ENCODE measurements at places on chromosomes 3 and 15.

DNA sequence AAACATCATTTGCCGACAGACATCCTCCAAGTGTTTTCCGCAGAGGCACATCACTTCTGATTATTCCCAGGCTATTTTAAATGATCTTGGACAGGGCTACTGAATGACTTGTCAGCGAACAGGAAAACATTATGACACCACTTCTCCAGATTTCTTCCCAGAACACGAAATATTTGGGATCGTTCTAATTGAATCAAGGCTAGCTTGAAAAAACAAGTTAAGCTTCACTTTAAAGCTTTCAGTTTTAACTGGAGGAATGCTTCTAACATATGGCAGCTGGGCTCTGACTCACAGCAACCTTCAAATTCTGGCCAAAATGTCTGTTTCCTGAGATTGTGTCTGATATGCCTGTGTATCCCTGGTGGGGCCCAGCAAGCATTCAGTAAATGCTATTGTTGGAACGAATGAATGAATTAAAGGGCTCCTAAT lies 127.0 kb upstream of the ICE2 start:
- peak; percentile 39 for DNase-seq

GRCh38 chr3:187822402-187822801 lies 77.1 kb upstream of the BCL6 start:
- DNase-seq, result no peak

DNA sequence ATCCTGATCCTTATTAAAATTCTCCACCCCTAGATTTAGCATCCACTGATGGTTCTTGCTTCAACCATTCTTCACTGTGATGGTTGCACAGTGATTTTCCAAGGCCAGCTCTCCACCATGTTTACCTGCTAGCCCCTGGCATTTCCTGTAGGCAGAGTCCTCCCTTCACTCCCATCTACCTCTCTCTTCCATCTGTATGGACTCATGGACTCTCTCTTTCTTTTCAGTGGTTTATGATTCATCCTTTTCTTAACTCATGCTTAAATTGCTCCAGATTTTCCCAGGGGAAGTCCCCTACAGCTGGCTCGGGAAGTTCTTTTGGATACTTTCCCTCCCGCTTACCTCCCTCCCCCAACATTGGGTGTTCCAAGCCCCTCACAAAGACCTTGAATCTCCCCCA lies 18.7 kb downstream of the TGM4 start:
- DNase-seq, result peak; percentile 86

DNA sequence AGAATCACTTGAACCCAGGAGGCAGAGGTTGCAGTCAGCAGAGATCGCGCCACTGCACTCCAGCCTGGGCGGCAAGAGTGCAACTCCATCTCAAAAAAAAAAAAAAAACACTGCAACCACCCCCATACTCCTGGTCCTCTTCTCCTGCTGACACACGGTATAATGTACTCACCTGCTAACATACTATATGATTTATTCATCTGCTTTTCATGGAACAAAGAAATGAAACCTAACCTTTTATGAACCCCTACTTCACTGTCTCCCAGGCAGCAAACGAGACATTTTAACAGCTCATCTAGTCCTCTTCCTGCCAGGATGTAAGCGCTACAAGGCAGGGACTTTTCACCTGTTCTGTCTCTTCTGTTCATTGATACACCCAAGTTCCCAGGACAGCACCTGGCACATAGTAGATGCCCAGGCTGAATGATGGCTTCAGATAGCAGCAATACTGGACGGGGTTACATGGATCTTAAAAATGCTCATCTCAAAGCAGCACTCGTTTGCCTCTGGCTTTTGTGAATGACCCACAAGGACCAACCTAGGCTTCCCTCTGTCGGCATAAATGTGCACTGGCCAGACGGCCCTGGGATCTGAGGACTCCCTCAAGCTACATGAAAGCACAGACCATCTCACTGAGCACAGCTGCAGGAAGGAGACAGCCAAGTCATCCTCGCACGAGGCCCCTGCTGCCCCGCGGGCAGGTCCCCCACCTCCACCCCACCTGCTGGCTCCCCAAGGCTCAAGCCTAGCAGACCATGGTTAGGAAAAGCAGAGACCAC lies 20.3 kb downstream of the XXYLT1 start:
- no peak for DNase-seq

DNA sequence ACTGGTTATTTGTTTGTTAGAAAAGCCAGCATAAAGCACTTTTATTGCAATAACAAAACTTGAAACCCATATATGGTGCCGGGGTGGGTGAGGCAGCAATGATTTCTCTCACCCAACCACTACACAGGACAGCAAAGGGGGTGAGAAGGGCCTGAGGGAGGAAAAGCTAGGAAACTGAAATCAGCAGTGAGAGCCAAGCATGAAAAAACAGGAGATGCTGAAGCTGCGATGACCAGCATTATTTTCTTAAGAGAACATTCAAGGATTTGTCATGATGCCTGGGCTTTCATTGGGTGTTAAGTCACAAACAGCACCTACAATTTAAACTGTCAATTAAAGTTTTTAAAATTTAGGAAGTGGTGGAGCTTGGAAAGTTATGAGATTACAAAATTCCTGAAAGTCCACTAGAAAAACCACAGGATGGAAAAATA lies 11.9 kb upstream of the TM4SF4 start:
- no peak for DNase-seq

DNA sequence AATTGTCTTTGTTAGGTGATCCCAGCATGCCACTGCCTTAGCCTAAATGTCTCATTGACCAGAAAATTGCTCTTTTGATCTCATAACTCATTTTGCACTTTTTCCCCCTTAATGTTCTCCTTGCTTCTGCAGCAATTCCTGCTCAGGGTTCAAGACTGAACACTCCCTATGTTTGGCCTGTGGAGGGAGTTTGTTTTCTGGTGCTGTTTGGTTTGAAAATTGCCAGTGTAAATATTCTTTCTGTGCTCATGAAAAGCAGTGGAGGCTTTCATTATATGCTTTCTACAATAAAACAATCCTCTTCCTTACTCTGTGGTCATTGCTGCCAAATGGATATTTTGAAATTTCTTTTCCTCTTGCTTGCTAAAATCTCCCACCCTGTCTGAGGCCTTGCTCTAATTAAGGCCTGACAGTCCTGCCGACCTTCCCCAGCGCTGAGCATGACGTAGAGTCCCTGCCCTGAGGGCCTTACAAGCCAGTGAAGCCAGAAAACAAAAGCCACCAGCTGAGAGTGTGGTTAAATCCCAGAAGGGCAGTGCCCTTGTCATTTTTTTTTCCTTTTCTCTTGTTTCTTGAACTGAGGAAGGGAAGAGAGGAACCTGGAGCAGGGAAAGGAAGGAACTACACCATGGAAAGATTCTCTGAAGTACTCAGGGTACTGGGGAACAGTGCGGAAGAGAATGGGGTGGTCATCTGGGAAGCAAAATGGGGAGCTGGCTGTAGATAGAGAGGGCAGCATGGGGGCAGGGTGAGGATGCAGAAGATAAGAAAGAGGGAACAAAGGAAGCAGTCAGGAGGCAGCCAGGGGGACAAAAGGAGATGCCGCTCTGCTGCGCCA lies 24.8 kb downstream of the ZBTB38 start:
- DNase-seq, result no peak

DNA sequence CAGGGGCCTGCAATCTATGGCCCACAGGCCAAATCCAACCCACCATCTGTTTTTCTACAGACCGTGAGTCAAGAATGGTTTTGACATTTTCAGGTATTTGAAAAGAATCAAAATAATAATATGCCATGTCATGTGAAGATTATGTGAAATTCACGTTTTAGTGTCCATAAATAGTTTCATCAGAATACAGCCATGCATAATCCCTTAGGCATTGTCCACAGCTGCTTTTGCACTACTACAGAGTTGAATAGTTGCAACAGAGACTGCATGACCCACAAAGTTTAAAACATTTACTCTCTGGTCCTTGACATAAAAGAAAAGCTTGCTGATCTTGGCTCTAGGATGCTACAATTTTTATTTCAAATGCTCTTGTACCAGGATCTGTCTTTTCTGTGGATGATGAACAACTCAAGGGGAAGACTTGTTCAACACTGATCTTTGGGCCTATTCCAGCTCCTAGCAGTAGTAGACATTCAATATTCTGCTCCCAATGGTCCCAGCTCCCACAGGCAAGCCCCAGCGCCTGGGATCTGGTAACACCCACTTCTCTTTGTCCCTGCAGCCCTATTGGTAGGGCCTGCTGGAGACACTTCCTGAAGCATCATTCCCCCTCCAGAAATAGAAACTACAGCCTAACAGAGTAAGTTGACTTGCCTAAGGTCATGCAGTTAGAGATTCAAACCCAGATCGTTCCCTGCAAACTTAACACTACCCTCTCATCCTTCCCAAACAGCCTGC lies 76.9 kb downstream of the MRPL46 start:
- no peak for DNase-seq

GRCh38 chr3:124529826-124530571 lies 200.3 kb upstream of the UMPS start:
- peak; percentile 88 for DNase-seq

DNA sequence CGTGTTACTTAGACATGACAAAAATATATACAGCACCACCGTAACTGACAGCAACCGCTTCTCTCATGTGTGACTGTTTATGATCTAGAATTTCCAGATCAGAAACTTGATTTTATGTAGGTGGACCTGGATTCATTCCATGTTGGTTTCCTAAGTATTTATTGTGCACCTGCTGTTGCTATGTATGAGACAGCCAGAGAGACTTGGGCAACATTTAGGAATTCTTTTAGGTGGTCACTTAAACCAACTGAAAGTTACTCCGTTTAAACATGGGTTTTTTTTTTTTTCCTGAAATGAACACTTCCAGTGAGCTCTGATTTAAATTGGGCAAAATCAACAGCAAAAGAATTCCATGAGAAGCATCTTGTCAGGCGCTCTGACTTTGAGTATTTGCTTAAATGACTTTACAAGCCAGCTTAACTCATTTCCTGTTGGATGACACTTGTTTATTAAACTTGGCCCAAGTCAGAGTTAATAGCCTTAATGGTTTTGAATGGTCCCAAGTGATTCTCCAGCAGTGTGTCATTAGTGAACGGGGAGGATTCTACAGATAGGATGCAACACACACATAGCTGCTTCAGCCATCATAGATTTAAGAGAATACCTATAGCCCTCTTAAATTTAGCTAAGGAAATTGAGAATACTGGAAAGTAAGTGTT lies 31.8 kb downstream of the MITF start:
- peak; percentile 64 for DNase-seq

GRCh38 chr3:191889756-191890155 lies 428.8 kb downstream of the PYDC2 start:
- no peak for DNase-seq

GRCh38 chr3:167777356-167777755 lies 41.8 kb downstream of the SERPINI1 start:
- DNase-seq, result no peak

- DNase-seq, result no peak
These were observed 217.5 kb downstream of the CHL1 start for GRCh38 chr3:414063-414462.

GRCh38 chr15:64634576-64635498 lies 140.6 kb downstream of the RBPMS2 start:
- peak; percentile 44 for DNase-seq

DNA sequence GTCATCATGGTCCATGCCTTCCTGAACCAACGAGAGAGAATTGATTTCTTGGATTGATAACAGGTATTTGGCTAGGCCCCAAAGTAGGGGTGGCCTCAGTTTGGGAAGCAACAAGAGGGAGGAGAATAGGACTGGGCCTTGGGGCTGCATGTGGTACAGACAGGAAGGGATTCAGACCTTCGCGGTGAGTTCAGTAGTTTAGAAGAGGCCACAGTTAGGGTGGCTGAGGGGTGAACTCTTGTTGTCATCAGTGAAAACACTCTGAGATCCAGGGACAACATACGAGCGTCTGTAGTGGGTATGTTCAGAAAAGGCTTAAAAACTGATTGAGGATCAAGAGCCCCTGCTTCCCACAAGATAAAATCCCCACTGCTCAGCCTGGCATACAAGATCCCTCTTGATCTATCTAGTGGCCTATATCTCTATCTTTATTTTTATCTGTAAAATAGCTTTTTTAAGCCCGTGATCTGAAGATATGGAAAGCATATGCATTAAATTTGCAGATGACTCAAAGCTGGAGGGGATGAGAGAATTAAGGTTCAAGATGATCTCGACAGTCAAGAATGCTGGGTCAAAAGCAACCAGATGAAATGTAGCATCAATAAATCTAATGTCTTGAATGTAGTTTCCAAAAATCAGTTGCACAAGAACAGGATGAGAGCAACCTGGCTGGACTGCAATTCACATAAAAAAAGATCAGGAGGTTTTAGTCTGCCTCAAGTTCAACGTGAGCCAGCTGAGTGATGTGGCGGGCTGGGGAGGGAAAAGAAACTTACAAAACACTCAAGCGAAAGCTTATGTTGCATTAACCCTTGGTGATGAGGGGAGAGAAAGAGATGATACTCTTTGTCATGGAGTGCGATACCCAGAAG lies 221.1 kb upstream of the TLE3 start:
- DNase-seq, result peak; percentile 10

DNA sequence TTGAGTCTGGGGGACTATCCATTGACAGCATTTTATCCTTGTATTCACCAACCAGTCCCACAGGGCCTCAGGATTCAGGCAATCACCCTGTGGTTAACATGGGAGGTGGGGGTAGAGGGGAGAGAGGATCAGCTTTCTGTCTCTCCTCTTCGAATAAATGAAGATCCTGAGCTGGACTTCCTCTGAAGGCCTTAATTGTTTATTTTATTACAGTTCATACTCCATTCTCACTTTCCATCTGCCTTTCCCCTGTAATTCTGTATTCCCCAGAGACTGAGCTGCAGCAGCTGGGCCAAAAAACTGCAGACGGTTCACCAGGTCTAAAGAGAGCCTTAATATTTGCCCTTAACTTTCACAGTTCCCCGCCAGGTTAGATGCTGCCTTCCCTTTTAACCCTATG lies 11.9 kb downstream of the TAGLN3 start:
- no peak for DNase-seq

DNA sequence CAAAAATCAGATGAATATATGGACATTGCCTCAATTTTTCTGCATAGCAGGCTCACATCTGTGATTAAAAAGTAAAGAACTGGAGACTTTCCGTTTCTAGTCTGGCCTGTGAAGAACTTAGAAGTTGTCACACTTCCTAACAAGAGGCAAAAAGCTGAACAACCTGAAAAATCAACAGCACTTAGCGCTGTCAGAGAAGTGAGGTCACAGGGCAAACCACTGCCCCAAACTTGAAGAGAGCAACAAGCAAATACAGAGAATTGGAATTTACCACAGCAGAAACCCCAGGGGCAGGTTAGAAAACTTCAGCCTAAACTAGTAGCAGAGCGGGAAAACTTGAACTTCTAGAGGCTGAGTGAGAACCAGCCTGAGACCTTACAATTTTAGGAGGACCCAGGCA lies 38.9 kb downstream of the CCDC54 start:
- no peak for DNase-seq

DNA sequence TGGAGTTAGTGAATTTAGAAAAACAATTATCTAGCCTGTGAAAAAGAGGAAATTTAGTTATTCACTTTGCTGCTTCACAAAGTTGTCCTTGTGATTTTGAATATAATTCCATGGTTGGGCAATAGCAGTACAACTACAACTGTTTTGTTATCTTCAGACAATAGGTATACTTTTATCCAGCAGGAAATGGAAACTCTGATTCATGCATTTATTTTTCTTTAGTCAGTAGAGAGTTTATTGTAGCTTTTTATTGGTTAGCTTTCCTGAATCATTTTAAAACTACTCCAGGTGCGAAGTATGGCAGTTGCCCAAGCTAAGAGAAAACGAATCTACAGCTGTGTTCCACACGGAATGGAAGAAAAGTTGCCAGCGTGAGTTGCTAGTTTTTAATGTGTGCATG lies 80.3 kb downstream of the TM4SF4 start:
- peak; percentile 97 for DNase-seq

- no peak for DNase-seq
These were observed 417.5 kb upstream of the TPRG1 start for GRCh38 chr3:188754267-188754666.

- peak; percentile 50 for DNase-seq
These were observed 40.6 kb upstream of the NMNAT3 start for GRCh38 chr3:139718415-139718814.

GRCh38 chr15:69692342-69692741 lies 239.7 kb downstream of the RPLP1 start:
- no peak for DNase-seq

Measured in HT1080 (cell line).